NCI-H1092 (cell line): ENCODE measurements at places on chromosomes 5 and 9.
A peak's percentile ranks its signal among the peaks of the same experiment; 100 is the strongest.

GRCh38 chr9:34097865-34098264 is 28.6 kb downstream of the DCAF12 start:
- DNase-seq, result no peak

DNA sequence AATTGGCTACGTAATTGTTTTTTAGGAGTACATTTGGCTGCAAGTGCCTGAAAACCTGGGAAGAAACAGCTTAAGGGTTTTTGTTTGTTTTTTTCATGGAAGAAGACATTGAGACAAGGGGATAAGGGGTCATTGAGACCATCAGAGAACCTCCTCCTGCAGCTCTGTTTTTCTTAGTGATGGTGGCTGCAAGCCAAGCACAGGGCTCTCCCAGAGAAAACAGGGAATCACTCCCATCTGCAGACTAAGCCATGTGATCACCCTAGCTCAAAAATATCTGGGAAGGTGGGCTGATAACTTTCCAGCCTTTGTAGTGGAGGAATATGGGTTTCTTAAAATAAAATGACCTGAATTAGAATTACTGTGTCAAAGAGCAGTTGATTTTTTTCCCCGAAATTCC is 25.1 kb downstream of the PALM2AKAP2 start:
- no peak for DNase-seq

DNA sequence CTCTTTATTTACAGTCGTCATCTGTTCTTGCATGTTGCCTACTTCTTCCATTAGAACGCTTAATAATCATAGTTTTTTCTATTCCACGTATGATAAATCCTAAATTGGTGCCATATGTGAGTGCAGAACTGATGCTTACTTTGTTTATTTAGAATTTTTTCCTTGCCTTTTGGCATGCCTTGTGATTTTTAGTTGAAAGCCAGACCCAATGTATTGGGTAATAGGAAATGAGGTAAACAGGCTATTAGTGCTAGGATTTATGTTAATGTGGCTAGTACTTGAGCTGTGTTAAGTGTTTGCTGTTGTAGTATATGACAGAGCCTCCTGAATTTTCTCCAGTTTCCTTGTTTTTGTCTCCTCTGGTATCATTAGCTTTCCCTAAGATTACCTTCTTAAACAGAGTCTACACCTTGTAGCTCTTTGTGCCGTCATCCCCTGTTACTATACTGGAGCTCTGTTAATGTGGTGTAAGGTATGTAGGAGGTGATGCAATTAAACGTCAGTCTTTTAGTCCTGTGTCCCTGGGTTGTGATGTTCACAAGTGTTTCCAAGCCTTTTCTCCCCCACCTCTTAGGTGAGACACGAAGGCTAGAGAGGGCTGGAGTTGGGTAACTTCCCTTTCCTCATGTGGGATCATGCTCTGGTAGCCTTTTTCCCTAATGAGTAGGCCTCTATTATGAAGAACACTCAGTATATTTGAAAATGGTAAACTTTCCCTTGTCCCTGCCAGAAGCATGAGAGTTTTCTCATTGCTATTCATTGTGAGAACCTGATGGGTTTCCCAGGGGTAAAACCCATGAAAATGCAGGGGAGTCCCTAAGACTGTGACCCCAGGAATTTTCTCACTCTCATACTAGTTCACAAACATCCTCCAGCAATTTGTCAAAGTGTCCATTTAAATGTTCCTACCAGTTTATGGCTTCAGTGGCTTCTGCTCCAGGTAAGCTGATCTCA is 21.2 kb downstream of the SPATA31D3 start:
- DNase-seq, result no peak

DNA sequence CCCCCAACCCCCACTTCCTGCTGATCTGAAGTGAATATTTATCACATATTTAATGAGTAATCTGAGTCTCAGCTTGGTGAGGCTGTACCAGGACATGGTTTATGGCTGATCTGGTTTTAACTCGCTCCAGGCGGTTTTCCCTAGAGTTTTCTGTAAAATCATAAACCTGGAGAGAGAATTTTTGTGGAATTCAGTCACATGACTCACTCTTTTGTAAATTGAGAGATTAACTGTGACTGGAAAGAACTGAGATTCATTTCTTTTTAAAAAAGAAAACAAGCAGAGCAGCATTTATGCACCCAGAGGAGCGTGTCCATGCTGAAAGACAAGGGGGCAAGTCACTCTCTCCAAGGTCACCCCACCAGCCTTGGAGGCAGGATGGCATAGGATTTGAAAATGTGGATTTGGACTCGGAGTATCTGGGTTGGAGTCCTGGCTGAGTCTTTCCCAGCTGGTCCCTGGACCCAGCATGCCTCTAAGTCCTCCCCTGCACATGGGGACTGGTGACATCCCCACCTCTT is 81.8 kb downstream of the ZNF618 start:
- no peak for DNase-seq

- DNase-seq, result no peak
These were observed 577.4 kb downstream of the ISL1 start for GRCh38 chr5:51960617-51961121.

DNA sequence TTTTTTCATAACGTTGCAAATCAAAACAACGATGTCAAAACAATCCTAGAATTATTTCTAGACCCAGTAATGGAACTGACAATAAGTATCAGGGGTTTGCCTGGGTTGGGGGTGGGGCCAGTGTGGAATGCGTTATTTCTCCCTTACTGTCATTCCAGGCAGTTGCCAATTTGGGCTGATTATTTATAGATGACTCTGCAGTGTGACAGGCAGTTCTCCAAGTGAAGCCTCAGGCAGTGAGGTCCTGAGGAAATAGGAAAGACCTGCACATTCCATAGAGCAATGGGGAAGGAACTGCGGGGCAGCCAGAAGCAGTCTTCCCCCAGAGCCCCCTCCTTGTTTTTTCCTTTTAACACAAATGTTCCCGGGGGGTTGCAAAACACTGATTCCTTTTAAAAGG is 179.0 kb downstream of the YTHDC2 start:
- no peak for DNase-seq

DNA sequence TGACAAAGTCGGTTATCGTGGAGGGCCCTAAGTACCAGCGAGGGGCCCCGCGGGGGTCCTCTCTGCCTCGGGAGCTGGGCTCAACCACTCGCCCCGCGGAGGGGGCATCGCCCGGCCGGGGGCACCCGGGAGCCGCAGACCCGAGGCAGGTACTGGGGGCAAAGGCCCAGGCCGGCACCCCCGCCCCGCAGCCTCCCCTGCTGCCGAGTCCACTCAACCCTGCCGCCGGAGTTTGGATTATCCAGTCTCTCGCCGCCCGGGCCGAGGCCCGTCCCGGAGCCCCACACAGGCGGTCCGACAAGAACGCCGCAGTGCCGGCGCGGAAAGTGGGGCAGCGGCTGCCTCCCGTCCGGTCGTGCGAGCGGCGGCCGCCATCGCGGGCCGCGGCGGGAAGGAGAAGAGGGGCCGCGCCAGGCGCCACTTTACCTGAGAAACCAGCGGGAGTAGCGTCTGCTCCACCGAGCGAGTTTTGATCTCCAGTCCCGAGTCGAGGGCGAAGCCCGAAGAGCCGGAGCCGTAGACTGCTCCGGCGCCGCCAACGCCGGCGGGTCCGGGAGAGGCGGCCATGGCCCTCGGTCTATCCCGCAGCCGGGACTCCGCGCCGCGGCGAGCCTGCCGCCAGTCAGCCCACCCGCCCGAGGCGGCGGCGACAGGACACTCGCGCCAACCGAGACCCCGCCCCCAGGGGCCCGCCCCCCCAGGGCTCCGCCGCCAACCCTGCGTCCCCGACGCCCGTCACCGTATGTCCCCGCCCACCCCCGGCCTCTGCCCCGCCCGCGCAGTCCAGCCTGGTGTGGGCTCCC is at the start of gene CTNNAL1:
TSS of gene CTNNAL1 (minus strand) at position 624 of the 803 bp plus-strand sequence. CDS start at position 567, 57 bp downstream.
- DNase-seq, result peak; percentile 84

DNA sequence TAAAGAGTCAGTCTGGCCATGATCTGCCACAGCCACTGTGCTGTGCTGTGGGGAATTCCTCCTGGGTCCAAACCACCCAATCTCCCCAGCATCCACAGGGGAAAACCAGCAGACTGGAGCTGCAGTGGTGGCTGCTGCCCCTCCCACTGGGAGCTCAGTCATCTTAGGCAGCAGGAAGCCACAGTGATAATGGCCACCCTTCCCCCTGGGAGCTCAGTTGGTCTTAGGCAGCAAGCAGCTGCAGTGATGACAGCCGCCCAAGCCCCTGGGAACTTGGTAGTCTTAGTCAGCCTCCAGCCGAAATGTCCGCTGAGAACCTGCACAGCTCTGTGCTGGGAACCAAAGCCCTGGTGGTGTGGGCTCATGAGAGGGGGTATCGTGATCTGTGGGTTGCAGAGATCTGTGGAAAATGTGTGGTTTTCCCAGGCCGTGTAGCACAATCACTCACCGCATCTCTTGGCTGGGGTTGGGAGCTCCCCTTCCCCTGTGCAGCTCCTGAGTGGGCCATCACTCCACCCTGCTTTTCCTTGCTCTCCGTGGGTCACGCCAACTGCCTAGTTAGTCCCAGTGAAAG is 38.4 kb upstream of the SMIM15 start:
- DNase-seq, result no peak

DNA sequence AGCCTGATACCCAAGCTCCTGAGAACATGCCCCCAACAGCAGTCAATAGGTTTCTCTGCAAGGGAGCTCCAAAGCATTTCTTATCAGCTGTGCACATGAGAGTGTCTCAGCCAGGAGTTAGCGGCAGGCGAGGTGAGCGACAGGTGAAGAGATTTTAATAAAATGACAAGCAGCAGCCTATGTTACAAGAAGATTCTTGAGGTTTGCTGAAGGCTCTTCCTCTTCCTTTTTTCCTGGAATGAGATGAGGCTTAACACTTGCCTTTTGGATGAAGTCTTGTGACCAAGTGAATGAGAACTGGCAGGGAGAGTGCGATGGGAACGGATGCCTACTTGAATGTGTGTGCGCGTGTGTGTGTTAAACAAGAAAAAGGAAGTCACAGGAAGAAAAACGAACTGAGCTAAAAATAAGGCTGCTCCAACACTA is 76.1 kb downstream of the SHB start:
- DNase-seq, result no peak

GRCh38 chr9:31588006-31588405 is 796.4 kb upstream of the ACO1 start:
- DNase-seq, result peak; percentile 64

DNA sequence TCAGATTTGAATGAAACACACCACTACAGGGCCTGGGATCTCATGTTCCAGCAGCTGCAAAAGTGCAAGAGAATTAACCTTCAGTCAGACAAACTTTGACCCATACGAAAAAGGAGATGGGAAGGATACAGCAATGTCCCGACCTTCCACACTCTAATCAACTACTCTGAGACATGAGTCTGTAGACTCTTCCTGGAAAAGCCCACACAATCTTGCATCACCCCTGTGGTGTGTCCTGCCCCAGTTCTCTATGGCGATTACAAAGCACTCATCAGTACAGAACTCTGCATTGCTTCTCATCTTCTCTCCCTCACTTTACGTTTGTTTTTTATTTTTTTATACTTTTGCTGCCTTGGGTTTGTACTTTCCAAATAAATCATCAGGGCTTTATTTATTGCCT is 241.0 kb upstream of the KIF2A start:
- no peak for DNase-seq

DNA sequence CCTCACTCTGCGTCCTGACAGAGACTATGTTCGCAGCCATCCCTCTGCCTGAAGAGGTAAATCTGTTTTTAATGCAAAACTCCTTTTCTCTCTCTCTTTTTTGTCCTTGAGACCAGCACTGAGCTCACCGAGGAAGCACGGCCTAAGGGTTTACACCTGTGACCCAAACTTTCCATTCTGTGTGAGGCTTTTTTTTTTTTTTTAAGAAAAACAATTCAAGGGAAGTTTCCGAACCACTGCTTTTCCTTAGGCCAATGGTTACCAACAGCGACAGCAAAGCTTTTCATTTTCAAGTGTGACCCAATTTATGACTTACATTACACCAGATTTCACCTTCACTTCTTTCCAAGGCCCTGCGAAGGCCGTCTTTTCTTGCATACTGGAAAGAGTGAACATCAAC is 205.9 kb downstream of the EFNA5 start:
- no peak for DNase-seq

DNA sequence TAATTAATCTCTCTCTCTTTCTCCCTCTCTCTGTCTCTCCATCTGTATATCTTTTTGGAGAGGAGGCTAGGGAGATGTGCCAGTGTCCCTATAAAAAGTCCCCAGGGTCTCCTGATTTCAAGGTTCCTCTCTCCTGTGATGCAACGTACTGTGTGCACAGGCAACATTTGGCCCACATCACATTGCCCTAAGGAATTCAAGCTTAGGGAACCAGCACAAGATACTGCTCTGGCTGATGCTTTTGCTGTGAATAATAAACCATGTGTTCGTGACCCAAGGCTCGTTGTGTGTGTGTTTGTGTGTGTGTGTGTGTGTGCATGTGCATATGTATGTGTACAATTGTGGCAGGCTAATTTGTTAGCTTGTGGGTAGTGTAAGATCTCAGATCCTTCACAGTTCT is 9.7 kb downstream of the SPATA9 start:
- DNase-seq, result no peak

GRCh38 chr5:138944527-138945322 is 69.6 kb upstream of the LRRTM2 start:
- no peak for DNase-seq

DNA sequence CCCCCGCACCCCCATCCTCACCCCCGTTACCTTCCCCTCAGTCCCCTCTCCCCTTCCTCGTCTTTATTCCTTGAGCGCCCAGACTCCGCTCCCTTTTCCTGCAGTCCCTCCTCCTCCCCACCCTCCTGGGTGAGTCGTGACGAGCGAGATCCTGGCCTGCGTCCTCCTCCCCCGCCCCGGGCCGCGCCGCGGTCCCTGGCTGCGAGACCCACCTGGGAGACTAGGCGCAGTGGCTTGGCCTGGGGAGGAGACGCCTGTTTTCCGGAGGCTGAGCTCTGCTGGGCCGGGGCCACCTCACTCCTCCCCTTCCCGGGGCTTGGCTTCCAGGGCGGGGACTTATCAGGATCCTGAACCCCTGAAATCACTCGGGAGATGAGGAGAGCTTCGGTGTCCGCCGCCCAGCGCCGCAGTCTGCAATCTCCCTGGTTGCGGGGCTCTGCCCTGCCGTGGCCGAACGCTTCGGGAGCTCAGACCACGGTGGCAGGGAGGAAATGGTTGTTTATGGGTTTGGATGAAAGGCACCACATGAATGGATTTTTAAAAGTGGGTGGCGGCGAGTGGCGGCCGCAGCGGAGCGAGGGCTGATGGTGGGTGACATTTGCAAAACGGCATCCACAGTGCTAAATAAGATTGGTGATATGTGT is 984 bp downstream of the STXBP1 start:
- DNase-seq, result peak; percentile 16

GRCh38 chr9:137750566-137750965 is 127.0 kb upstream of the CACNA1B start:
- no peak for DNase-seq

GRCh38 chr5:110727025-110727314 is 499 bp upstream of the TMEM232 start:
- DNase-seq, result no peak

GRCh38 chr9:8963885-8964284 is 1164.3 kb upstream of the DMAC1 start:
- DNase-seq, result no peak
